ENCODE measurements at places on chromosomes 1 and 21. TPM values are rescaled to one million over a fixed set of nuclear protein-coding genes. Genes with fewer than 3 reads are reported as not detected.

DNA sequence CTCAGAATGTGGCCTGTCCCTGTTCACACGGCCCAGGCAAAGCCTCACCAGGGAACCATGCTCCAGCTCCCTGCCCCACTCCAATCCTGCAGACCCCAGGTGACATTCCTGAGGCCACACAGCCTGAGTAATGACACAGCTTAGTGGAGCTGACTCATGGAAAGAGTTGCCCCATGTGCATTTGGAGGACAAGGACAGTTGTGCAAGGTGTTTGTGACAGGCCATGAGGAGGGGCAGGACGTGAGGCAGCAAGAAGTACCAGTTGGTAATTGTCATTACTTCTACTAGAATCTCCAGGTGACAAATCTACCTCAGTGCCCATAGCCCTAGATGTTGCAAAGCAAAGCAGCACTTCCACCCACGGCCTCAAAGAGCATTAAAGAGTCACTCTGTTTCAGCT lies 15.2 kb downstream of the PRR9 start:
- DNase-seq, result no peak

The TCHHL1 gene
- not detected for polyA plus RNA-seq

GRCh38 chr1:229227298-229227919 lies 43.5 kb upstream of the RAB4A start:
- no peak for DNase-seq

- no peak for DNase-seq
Measured at GRCh38 chr1:224770336-224770693, 154.2 kb downstream of the CNIH3 start.

- no peak for DNase-seq
Measured at GRCh38 chr1:10909697-10910680, 102.5 kb upstream of the TARDBP start.

- no peak for DNase-seq
Measured at GRCh38 chr1:160578175-160578524, 1.1 kb downstream of the CD84 start.

- no peak for DNase-seq
Measured at GRCh38 chr21:22115746-22116145, 1117.5 kb downstream of the NCAM2 start.

The METTL18 gene
- 19.0 TPM for polyA plus RNA-seq

The IL23R gene
- polyA plus RNA-seq, result 1.3 TPM

The IER5 gene
- 4.4 TPM for polyA plus RNA-seq

GRCh38 chr1:178599745-178600144 lies 86.8 kb downstream of the TEX35 start:
- DNase-seq, result no peak

- DNase-seq, result no peak
Measured at GRCh38 chr1:23639460-23640095, 52.0 kb upstream of the RPL11 start.

GRCh38 chr1:25787760-25788166 lies 12.2 kb upstream of the SELENON start:
- no peak for DNase-seq

DNA sequence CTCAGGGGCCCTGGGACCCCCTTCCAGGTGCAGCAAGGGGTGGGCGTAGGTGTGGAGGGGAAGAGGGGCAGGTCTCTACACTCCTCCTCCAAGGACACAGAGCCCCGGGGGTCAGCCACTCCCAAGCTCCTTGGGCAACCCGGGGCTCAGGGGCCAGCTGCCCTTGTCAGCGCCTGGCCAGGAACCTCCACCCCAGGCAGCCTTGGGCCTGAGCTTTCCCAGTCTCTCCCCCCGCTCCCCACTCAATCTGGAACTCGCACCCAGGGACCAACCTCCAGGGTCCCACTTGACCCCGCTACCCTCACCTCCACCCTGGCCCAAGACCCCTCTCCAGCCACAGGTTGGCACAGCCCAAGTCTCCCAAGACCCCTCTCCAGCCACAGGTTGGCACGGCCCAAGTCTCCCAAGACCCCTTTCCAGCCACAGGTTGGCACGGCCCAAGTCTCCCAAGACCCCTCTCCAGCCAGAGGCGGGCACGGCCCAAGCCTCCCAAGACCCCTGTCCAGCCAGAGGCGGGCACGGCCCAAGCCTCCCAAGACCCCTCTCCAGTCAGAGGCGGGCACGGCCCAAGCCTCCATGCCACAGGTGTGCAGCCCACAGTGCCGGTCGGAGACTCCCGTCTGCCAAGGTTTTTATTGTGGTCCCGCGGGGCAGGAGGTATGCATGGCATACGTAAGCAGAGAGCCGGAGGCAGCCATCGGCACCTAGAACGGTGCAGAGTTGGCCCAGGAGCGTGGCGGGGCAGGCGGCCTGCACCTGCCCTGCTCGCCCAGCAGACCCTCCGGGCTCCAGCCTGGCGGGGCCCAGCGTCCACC lies 3.0 kb downstream of the TNFRSF4 start:
- DNase-seq, result no peak

DNA sequence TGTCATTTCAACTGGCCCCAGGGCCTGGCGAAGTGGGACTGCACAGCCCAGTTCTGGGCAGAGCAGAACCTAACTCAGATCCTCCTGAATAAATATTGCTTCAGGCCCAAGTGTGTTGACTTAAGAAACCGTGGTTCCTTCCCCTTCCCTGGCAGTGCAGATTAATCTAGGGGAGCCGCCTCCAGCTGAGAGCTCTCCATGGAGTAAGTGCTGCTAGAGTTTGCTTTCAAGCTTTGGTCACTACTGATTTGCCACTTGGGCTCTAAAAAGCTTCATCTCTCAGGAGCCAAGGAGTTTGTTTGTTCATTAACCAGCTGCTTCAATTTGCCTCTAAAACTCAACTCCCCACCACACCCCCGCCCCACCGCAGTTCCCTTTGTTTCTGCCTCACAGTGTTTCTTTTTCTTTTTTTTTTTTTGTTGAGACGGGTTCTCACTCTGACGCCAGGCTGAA lies 112.1 kb downstream of the DTL start:
- no peak for DNase-seq

The CRABP2 gene
- polyA plus RNA-seq, result 0.42 TPM

DNA sequence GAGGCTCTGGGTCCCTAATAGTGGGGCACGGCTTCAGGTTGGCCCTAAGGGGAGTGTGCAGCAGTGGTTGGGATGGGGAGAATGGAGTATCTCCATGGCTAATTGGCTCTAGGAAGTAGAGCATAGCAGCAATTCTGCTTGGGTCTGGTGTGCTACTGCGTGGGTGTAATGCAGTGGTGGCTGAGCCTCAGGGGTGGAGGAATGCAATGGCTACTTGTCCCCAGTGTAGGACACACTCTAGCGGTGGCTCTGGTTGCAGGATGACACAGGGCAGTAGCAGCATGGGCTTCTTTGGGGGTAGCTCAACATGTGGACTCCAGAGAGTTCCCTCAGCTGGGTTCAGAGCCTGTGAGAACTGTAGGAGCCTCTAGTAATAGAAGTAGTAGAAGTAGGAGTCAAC lies 91.2 kb upstream of the FAM78B start:
- no peak for DNase-seq

GRCh38 chr1:154081386-154082126 lies 73.3 kb downstream of the NUP210L start:
- no peak for DNase-seq

DNA sequence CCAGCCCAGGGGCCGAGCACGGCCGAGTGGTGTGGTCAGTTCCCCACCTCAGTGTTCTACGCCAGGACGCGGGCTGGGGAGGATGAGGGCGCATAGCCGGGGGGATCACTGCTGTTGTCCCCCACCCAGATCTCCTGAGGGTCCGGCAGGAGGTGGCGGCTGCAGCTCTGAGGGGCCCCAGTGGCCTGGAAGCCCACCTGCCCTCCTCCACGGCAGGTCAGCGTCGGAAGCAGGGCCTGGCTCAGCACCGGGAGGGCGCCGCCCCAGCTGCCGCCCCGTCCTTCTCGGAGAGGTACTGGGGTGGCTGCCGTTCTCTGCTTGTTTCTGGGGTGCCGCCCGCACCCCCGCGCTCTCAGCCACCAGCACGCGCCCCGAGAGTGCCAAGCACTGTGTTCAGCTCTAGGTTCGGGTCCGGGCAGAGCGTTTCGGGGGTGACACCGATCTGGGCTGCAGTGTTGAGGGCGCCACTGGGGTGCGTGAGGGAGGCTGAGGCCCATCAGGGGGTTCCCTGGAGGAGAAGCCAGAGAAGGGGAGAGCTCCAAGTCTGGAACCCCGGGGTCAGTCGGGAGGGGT lies 17.4 kb downstream of the SAMD11 start:
- no peak for DNase-seq

DNA sequence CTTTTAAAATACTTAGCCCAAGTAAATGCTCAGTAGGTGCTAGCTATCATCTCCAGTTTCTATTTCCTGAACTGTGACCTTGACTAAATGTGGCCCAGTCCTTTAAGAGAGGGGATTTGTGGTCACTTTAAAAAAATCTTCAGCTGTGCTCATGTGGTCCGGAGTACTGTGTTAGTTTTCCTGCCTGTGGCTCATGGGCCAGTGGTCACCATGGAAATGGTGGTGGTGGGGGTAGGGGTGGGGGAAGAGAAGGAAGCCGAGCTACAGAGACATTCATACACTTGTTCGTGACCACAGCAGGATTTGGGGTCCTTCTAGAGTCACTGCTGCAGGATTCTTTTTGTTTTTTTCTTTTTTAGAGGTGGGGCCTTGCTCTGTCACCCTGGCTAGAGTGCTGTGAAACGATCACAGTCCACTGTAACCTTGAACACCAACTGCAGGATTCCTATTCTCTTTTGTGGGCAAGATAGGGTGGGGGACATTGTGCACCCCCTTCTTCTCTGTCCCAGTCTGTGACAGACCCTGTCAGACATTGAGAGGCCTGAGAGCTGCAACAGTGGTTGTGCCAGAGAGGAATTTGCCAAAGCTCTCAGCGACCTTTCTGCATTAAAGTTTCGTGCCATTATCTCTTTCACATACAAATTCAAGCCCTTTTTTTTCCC lies 25.8 kb downstream of the KIF26B start:
- DNase-seq, result no peak

- DNase-seq, result no peak
Measured at GRCh38 chr1:218330043-218330623, 15.0 kb upstream of the TGFB2 start.

The LINGO4 gene
- polyA plus RNA-seq, result not detected

DNA sequence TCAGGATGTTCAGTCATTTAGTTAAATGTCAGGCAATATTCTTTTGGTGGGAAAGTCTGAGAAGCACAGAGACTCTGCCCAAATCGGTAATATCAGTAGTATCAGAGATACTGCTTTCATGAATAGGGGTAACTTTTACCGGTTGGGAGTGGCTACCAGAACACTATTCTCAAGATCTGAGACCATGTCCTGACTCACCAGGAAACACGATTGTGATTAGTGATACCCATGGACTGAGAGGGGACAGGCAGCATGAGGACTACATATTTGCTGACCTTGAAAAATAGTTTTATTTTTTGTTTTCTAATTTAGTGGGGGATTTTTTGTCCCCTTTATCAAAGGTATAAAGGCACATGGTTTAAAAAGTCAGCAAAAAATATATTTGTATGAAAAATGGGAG lies 76.0 kb upstream of the NEK2 start:
- no peak for DNase-seq

The EXO1 gene
- polyA plus RNA-seq, result 41.0 TPM

GRCh38 chr1:43841321-43842174 lies 92.1 kb upstream of the ARTN start:
- no peak for DNase-seq

- no peak for DNase-seq
Measured at GRCh38 chr1:158873141-158873540, 42.0 kb downstream of the MNDA start.

The SELP gene
- not detected for polyA plus RNA-seq

DNA sequence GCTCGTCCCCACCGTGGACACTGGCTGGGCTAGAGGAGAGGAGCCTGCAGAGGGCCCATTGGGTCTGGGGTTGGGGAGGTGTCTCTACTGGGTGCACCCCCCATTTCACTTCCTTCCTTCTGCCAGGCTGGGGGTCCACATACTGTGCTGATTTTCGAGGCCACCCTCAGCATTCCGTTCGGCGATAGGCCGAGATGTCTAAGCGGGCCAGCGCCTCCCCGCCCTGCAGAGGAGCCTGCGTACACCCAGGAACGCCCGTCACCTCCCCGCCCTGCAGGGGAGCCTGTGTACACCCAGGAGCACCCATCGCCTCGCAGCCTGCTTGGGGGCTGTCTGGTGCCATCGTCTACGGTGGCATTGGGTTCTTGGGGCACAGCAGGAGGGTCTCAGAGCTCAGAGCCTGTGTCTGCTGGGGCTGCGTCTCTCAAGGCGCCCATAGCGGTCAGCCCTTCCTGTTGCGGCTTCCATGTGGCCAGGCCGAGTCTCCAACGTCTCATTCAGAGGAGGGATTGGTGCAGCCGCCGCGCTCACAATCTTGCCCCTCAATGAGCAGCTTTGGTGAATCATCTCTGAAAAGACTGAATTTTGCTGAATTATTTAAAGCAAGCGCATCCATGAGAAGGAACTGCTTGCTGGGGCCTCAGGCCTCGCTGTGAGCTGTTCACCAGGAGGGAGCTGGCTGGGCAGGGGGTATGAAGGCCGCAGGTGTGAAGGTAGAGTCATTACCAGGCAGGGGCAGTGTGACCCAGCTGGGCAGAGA lies 30.7 kb upstream of the AGPAT3 start:
- no peak for DNase-seq

GRCh38 chr1:199226163-199226562 lies 587.3 kb downstream of the PTPRC start:
- peak; percentile 16 for DNase-seq

- no peak for DNase-seq
Measured at GRCh38 chr1:156090840-156091188, 8.5 kb upstream of the MEX3A start.

The CHRNB2 gene
- 0.04 TPM for polyA plus RNA-seq

GRCh38 chr21:36563341-36563926 lies 83.5 kb upstream of the CLDN14 start:
- DNase-seq, result no peak

GRCh38 chr1:191895462-191896058 lies 262.7 kb upstream of the RGS18 start:
- DNase-seq, result no peak

The LAMC2 gene
- polyA plus RNA-seq, result 1.1 TPM

- DNase-seq, result no peak
Measured at GRCh38 chr1:54453509-54453908, 47.3 kb upstream of the SSBP3 start.

The NVL gene
- polyA plus RNA-seq, result 46.5 TPM

DNA sequence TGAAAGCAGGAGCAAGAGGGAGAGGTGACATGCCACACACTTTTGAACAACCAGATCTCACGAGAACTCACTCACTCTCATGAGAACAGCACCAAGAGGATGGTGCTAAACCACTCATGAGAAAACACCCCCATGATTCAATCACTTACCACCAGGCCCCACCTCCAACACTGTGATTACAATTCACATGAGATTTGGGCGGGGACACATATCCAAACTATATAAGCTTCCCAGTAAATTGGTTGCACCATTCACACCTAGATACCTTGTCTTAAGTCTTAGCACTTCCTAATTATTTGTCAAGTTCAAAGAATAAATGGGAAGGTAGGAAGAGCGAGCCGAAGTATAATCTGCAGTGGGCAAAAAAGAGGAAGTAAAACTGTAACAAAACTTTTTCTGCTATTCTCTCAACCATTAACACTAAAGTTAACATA lies 34.3 kb downstream of the AMY1C start:
- DNase-seq, result peak; percentile 13

The OR2T34 gene
- 0.25 TPM for polyA plus RNA-seq

The HAO2 gene
- polyA plus RNA-seq, result not detected

DNA sequence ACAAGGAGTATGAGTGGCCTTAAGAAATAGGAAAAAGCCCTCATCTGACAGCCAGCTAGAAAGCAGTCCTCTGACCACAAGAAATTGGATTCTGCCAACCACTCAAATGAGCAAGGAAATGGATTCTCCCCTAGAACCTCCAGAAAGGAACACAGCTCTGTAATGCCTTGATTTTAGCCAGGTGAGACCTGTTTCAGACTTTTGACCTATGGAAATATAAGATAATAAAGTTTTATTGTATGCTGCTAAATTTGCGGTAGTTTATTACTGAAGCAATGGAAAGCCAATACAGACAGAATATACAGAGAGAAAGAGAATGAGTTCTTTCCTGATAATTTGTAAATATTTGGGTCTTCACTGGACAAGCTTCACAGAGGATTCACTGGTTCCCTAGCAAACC lies 28.8 kb upstream of the SELE start:
- no peak for DNase-seq

Data from GM12878 (cell line).